ENCODE measurements at places on chromosomes 1 and 21. TPM values are rescaled to one million over a fixed set of nuclear protein-coding genes. Genes with fewer than 3 reads are reported as not detected.

DNA sequence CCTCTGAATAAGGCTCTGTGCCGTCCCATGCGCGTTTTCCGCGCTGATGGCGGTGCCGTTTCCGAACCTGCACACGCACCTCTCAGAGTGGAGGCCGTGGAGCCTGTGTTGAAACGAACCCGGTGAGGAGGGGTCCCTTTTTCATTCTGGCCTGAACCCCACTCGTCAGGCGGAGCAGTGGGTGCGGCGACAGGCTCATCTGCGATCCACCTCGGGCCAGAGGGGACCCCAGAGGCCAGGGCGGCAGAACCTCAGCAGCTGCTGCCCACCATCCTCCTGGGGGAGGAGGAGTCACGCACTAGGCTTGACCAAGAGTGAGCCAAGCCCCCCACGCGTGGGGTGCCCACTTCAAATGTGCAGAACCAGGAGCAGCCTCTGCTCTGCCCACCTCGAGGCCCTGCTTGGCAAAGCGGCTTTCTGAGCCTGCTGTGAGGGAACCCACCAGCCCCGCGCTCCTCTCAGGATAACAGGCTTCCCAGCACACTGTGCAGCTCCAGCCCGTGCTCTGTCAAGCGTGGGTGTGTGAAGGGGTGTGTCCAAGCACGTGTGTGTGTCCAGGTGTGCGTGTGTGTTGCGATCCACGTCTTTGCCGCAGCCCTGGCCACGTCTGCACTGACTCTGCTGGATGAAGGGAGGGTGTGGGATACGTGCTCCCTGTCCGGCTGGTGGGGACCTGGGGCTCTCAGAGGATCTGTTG lies 6.8 kb downstream of the PRDM16 start:
- DNase-seq: no peak

- no peak for DNase-seq
Observed at GRCh38 chr1:201887116-201887866, 1.4 kb upstream of the SHISA4 start.

GRCh38 chr1:47572731-47573430 lies 135.0 kb downstream of the FOXD2 start:
- no peak for DNase-seq

Gene ARID4B
- total RNA-seq: 16.1 TPM

Gene KCNQ4
- 1.7 TPM for total RNA-seq

DNA sequence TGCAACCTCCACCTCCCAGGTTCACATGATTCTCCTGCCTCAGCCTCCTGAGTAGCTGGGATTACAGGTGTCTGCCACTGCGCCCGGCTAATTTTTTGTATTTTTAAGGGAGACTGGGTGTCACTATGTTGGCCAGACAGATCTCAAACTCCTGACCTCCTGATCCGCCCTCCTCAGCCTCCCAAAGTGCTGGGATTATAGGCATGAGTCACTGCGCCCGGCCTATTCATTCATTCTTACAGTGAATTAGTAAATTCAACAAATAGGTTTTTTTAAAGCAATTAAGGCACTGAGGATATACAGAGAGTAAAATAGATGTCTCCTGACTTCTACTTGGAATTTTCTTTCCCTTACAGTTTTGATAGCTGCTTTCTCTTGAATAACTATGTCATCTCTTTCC lies 43.5 kb downstream of the CDC42 start:
- no peak for DNase-seq

DNA sequence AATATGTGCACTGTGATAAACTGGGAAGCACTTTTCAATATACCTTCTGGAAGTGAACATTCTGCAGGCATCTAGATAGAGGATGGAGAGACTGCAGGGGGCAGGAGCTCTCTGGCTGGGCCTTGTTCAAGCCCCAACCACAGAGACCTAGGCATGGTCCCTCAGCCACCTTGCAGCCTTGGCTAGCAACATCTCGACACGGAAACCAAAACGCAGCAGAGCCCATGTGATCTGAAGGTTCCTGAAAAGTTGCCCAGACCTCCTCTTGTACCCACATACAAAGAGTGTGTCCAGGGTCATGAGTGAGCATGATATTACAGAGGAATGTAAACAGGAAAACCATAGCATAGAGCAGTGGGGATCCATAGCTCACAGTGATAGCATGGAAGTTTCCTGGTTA lies 33.1 kb upstream of the SAMD11 start:
- peak; percentile 26 for DNase-seq

Gene MX1
- 8.5 TPM for total RNA-seq

Gene FCGR1A
- not detected for total RNA-seq

GRCh38 chr21:33948096-33948950 lies 32.7 kb upstream of the ATP5PO start:
- no peak for DNase-seq

GRCh38 chr1:29711582-29712283 lies 475.4 kb downstream of the PTPRU start:
- no peak for DNase-seq

- DNase-seq: no peak
Observed at GRCh38 chr1:22317231-22317919, 134.3 kb upstream of the ZBTB40 start.

Gene SUCO
- 19.1 TPM for total RNA-seq

GRCh38 chr1:26177182-26177684 lies at the start of gene CNKSR1:
Gene CNKSR1, plus strand, starts transcription at chr1:26177491. Its CDS starts 57 bp downstream, at chr1:26177548.
- DNase-seq: no peak

Gene SYT14
- 0.04 TPM for total RNA-seq

- DNase-seq: no peak
Observed at GRCh38 chr1:6185151-6185550, 5.0 kb upstream of the CHD5 start.

Gene LCE2C
- not detected for total RNA-seq

Gene KCNE1
- 0.78 TPM for total RNA-seq

DNA sequence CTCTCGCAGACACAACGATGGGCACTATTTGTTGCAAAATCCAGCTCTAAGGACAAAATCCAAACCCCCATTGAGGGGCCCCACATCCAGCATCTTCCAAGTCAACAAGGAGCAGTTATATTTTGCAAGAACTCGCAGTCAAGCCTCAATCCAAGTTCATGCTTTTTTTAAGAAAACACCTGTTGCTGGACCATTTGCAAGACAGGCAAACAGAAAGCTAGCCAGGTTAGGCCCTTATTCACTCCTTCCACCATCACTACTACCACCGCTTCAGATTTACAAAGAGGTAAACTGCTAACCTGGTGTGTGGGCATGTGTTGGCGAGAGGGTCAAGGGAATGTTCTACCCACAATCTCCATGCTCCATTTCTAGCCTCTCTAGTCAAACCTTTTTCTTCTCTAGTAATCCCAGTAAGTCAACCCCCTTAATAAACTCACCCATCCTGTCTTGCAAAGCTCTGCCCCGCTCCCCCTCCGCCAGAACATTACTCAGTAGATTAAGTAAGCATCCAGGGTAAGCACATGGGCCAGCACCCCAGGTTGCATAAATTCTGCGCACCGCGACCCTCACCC lies 703 bp downstream of the ERI3 start:
- DNase-seq: no peak

DNA sequence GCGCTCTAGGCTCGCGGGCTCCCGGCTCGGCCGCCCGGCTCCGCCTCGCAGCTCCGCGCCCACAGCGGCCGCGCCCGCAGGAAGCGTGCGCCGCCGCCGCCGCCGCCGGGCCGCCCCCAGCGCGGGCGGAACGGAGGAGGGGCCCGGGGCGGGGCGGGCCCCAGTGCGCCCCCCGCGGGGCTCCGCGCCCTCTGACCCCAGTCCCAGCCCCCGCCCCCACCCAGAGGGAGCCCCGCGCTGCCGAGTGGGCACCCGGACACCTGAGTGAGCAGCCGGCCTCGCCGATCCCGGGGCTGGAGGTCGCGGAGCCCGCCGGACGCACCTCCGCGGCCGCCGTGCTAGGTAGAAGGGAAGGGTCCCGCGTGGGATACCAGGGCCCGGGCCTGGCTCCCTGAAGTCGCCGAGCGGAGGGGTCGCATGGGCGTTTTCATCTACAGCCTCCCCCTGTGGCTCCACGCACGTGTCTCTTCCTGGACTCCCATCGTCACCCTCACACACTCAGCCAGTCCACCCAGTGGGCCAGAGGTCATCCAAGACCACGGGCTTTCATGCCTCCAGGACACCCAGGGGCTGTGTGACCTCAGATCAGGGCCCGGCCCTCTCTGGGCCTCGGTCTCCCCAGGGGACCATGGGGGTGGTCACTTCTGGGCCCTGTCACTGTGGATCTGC lies at the start of gene SDC3:
Gene SDC3, minus strand, starts transcription at position 63 of the 669 bp plus-strand sequence. CDS start 172 bp downstream, outside the sequence.
- DNase-seq: no peak

Gene C1QB
- total RNA-seq: 262 TPM

Gene DIRAS3
- total RNA-seq: 7.3 TPM

Gene TOE1
- total RNA-seq: 5.4 TPM

Gene C8B
- not detected for total RNA-seq

Gene PLA2G4A
- total RNA-seq: 5.8 TPM
